ENCODE measurements at places on chromosomes 11 and 22. TPM values are rescaled to one million over a fixed set of nuclear protein-coding genes. Genes with fewer than 3 reads are reported as not detected.

DNA sequence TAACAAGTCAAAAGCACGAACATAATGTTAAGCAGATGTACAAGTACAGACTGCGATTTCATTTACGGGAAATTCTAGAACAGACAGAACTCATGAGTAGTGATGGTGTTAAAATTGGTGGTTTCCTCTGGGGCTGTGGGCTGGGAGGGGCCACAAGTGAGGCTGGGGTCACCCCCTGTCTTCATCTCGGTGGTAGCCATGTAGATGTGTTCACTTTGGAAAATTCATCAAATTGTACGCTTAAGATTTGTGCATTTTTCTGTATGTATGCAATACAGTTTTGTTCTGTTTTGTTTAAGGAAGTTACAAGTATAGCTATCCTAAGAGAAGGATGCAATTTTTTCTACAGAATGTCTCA is 504 bp upstream of the ASCC2 start:
- H3K27ac ChIP-seq, result peak overlapping the region; percentile 90
- DNase-seq, result no peak
- H3K27me3 ChIP-seq, result no peaks in the 10 kb centered on the region
- peaks cover 14% of the 10 kb centered on the region for H3K4me1 ChIP-seq
- H3K36me3 ChIP-seq, result peaks cover 4% of the 10 kb centered on the region
- peak overlapping the region; percentile 92 for H3K4me3 ChIP-seq

FKBP2 gene
- polyA plus RNA-seq, result 128 TPM

DNA sequence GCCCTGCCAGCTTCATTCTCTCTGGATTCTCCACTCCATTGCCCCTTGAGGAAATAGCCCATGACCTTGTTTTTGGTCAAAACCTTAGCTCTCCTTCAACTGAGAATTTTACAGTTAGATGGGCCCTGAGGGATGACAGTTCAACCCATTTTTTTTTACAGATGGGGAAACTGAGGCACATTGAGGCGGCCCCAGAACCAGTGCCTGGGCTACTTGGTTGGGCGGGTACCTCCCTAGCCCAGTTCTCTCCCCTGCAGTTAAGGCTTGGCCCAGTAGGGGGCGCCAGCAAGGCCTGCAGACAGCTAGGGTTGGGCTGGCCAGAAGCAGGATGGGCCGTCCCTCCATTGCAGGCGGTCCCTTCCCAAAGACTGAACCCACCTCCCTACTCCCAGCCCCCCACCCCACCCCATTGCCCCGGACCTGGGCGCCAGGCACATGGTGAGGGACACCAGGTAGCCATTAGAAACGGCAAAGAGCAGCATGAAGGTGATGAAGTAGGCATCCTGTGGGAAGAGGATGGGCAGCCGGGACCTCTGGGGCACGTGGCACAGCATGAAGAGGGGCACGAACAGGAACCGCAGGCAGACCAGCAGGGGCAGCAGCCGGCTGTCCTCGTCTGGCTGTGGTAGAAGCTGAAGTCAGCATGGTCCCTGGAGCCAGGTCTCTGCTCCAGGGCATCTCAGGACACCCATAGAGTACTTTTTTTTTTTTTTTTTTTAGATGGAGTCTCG is 7.6 kb downstream of the SLC29A2 start:
- H3K4me3 ChIP-seq, result no peak overlapping the region
- peaks cover 26% of the 10 kb centered on the region for H3K36me3 ChIP-seq
- H3K4me1 ChIP-seq, result no peaks in the 10 kb centered on the region
- no peak overlapping the region for H3K27ac ChIP-seq
- no peak for DNase-seq
- H3K27me3 ChIP-seq, result no peaks in the 10 kb centered on the region

MAPK8IP1 gene
- polyA plus RNA-seq, result 2.1 TPM

- H3K27ac ChIP-seq, result no peak overlapping the region
- no peaks in the 10 kb centered on the region for H3K4me1 ChIP-seq
- no peak for DNase-seq
- H3K27me3 ChIP-seq, result no peaks in the 10 kb centered on the region
Observed at GRCh38 chr11:77213589-77214428, 85.8 kb downstream of the MYO7A start.

LRRN4CL gene
- polyA plus RNA-seq, result 0.75 TPM

DNA sequence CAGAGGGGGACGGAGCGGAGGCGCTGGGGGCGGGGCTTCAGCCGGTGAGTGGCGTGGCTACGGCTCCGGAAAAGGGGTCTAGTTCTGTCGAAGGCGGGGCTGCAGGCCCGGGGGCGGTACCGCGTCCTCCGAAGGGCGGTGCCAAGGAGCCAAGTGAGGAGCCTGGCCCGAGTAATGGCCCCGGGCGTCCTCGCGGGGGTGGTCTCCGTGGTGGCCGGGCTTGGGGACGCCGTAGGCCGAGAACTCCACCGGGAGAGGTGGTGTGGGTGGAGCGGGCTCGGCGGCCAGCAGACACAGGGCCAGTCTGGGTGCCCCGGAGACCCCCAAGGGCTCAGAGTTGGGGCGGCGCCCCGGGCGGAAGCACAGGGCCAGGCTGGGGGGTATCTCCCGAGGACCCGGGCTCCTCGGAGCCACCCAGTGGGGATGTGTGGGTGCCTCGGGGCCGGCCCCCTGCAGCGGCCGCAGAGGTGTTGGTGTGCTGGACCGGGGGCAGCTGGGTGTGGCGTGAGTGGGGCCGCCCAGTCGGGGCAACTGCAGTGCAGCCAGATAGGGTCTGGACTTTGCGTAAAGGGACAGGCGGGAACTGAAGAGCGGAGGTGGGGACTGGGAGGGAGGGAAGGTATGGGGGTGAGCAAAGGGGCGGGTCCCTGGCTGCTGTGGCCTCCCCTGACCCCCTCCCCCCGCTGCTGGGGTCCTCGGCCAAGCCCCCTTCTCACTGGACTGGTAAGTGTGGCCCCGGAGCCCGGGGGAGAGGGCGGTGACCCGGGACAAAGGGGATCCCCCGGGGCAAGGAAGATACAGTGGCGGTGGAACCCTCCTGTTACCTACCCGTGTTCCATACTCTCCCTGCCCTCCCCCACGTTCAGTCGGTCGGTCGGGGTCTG is 838 bp downstream of the FKBP2 start:
- peak overlapping the region; percentile 54 for H3K4me3 ChIP-seq
- H3K27ac ChIP-seq, result peak overlapping the region; percentile 92
- peak; percentile 100 for DNase-seq
- H3K27me3 ChIP-seq, result no peaks in the 10 kb centered on the region
- peaks cover 80% of the 10 kb centered on the region for H3K4me1 ChIP-seq

GRCh38 chr11:102936864-102937509 is 18.5 kb downstream of the MMP13 start:
- no peaks in the 10 kb centered on the region for H3K36me3 ChIP-seq
- H3K4me1 ChIP-seq, result no peaks in the 10 kb centered on the region
- DNase-seq, result no peak
- no peaks in the 10 kb centered on the region for H3K27me3 ChIP-seq

SAA1 gene
- polyA plus RNA-seq, result 1,843 TPM

DNA sequence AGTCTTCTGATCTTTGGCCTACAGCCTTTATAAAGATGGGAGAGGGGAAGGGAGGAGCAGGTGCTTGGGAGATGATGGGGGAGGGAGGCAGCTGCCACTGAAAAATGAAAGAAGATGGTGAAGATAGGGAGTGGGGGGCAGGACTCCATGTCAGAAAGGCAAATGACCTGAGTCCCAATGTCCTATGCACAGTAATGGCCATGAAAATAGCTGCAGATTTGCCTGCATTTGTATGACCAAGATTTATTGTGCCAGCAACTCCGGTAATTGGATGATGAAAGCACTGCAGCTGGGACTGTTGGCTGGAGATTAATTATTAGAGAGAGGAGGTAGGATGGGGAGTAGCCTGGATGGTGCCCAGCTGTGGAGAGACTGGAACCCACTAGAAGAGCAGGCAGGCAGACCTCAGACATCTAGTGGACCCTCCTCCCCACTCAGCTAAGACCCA is 36.1 kb downstream of the NEU3 start:
- H3K4me1 ChIP-seq, result no peaks in the 10 kb centered on the region
- DNase-seq, result no peak
- no peak overlapping the region for H3K4me3 ChIP-seq

- H3K27ac ChIP-seq, result peak overlapping the region; percentile 49
- H3K4me1 ChIP-seq, result peaks cover 16% of the 10 kb centered on the region
- H3K36me3 ChIP-seq, result peaks cover 3% of the 10 kb centered on the region
- H3K27me3 ChIP-seq, result peaks cover 8% of the 10 kb centered on the region
Observed at GRCh38 chr11:748007-748359, 719 bp downstream of the TALDO1 start.

- H3K36me3 ChIP-seq, result no peaks in the 10 kb centered on the region
- peak overlapping the region; percentile 94 for H3K27ac ChIP-seq
- no peaks in the 10 kb centered on the region for H3K27me3 ChIP-seq
Observed at GRCh38 chr22:48098921-48099245, 1336.4 kb downstream of the TBC1D22A start.

DNA sequence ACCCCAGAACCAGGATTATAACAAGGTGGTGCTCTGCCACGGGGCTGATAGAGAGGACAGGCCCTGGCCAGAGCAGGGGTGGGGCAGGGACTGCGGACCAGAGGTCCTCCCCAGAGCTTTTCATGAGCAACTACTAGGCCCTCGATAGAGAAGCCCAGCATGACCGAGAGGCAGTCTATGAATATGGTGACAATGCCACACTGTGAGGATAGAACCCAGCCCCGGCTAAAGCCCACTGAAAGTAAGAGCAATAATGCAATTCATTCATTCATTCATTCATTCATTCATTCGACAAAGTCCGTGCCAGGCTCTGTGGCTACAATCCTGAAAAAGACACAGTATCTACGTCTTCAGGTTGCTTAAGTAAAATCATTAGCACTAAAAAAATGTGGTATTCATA is 35.6 kb upstream of the CD5 start:
- no peaks in the 10 kb centered on the region for H3K36me3 ChIP-seq
- DNase-seq, result no peak
- H3K4me1 ChIP-seq, result peaks cover 12% of the 10 kb centered on the region
- H3K27ac ChIP-seq, result no peak overlapping the region
- no peaks in the 10 kb centered on the region for H3K27me3 ChIP-seq

Data from thymus (tissue), 14 donors.